ENCODE measurements at places on chromosomes 2 and 18.
A peak's percentile ranks its signal among the peaks of the same experiment; 100 is the strongest.

DNA sequence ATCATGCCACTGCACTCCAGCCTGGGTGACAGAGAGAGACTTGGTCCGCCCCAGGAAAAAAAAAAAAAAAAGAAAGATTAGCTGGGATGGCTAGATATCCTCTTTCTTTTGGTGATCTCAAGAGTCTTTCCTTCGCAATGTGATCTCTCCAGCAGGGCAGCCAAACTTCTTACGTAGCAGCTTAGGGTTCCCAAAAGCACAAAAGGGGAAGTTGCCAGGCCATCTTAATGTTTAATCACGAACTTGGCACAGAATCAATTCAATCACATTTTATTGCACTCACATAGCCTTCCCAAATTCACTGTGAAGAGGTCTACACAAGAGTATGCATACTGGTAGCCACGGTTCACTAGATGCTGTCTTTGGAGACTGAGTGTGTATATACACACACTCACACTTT is 53.1 kb downstream of the VIL1 start:
- no peak for DNase-seq

DNA sequence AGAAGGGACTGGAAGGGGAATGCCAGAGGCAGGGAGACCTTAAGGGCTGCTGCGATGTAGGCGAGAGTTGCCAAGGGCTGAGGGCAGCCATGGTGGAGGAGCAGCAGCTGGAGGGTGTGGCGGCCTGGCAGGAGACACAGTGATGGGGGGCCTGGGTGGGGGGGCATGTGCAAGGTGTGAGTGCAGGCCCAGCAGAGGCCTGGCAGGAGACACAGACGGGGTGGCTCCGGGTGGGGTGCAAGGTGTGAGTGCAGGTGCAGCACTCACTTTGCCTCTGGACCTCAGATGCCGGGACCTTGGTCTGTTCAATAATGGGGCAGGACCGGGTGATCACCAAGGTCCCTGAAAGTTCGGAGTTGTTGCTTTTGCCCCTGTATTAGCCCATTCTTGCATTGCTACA is 76.2 kb upstream of the ODC1 start:
- no peak for DNase-seq

GRCh38 chr2:234488913-234489451 is 7.9 kb downstream of the ARL4C start:
- DNase-seq: peak; percentile 79

DNA sequence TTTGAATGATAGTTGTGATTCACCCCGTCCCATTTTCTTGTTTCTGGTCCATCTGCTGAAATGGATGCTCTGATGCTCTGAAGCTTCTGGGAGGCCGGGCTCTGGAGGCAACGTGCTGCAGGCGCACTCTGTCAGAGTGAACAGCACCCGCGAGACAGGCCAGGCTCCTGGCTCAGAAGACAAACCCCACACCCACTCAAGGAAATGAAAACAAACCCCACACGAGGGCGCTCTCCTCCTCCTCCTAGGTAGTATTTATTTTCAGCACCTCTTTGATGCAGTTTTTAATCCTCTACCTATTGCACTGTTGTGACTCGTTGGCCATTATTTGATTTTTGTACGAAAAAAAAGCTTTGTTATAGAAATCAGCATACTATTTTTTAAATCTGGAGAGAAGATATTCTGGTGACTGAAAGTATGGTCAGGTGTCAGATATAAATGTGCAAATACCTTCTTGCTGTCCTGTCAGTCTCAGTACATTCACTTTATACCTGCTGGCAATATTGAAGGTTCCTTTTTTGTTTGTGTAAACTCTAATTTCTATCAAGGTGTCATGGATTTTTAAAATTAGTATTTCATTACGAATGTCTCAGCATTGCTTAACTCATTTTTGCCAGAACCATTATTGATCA is 10.3 kb upstream of the CHST10 start:
- DNase-seq: peak; percentile 48

- DNase-seq: no peak
These were observed 12.9 kb downstream of the ARID5A start for GRCh38 chr2:96549466-96549785.

GRCh38 chr2:209253544-209253943 is 170.3 kb upstream of the MAP2 start:
- no peak for DNase-seq

- no peak for DNase-seq
These were observed 78.0 kb upstream of the TANC1 start for GRCh38 chr2:158890296-158890905.

- no peak for DNase-seq
These were observed 476.7 kb upstream of the RAB6C start for GRCh38 chr2:129502781-129503180.

GRCh38 chr2:99911736-99912135 is 230.7 kb downstream of the AFF3 start:
- DNase-seq: no peak

GRCh38 chr2:46435796-46436360 is 43.5 kb upstream of the TMEM247 start:
- DNase-seq: no peak

DNA sequence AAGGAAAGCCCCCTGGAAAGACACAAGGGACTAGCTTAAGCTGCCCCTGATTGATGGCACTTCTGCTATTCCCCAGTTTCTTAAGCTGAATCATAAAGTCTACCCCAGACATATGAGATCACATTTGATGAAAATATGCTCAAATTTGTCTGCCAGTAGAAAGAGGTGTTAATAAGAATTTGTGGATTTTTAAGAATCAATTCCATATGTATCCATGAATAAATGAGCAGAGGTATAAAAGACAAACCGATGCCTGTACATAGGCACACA is 119.9 kb downstream of the CCBE1 start:
- DNase-seq: no peak

DNA sequence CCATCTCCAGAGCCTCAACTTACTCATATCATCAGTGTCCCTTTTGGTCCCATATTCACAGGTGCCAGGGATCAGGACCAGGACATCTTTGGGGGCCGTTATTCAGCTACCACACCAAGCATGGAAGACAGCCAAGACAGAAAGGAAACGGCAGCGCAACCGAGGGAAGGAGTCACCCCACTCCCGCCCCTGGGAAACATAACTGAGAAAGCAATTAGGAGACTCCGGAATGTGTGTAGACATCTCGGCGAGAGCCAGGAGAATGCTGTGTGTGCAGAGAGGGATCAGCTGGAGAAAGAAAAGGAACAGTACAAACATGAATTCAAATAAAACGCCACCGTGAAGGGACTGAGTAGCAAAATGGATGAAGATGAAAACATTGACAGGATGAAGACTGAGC is 13.4 kb upstream of the BOK start:
- no peak for DNase-seq

GRCh38 chr2:172087780-172088244 is 2.5 kb downstream of the DLX1 start:
- no peak for DNase-seq

DNA sequence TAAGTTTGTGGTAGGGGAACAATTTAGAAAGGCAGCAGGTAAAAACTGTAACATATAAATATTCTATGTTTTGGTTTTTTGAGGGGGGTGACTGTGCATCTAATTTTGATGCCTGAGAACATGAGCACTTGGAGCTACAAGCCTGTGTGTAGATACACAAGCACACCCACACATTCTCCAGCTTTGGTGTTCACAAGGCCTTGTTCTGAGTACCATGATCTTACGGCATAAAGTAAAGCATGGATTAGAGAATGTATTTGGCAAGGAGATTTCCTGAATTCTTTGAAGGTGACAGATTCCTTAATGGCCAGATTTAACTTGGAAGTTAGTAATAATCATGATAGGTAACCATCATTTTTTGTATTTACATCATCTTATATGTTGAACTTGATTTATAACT is 42.7 kb downstream of the MAP3K20 start:
- DNase-seq: no peak

DNA sequence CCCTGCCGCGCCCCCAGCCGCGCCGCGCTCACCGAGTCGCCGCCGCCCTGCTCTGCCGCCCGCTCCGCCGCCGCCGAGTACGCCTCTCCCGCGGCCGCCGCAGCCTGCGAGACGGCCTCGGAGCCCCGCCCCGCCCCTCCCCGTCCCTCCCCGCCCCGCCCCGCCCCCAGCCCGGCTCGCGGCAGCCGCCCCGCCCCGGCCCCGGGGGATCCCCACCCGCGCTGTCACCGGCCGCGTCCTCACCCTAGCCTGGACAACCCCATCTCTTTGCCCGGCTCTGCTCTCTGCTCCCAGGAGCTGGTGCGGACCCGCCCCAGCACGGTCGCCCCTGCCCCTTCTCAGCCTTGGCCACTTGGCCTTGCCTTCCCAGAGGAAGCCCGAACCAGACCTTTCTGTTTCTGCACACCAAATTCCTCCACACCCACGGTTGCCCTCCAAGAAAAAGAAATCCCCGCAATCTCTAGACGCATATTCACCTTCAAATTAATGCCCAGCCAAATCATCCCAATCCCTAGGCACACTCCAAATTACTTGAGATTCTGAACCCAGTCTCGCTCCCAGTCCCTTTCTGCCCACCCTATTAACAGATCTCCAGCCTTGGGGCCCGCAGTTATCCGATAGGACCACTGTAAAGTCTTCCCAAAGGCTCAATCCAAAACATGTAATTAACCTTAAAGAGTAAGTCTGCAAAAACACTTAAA is at the start of gene CYRIA:
TSS of gene CYRIA (minus strand) at position 87 of the 701 bp plus-strand sequence. CDS start 77,715 bp downstream, outside the sequence.
- DNase-seq: peak; percentile 56

- DNase-seq: no peak
These were observed 39.1 kb downstream of the PGAP1 start for GRCh38 chr2:196887431-196887830.

DNA sequence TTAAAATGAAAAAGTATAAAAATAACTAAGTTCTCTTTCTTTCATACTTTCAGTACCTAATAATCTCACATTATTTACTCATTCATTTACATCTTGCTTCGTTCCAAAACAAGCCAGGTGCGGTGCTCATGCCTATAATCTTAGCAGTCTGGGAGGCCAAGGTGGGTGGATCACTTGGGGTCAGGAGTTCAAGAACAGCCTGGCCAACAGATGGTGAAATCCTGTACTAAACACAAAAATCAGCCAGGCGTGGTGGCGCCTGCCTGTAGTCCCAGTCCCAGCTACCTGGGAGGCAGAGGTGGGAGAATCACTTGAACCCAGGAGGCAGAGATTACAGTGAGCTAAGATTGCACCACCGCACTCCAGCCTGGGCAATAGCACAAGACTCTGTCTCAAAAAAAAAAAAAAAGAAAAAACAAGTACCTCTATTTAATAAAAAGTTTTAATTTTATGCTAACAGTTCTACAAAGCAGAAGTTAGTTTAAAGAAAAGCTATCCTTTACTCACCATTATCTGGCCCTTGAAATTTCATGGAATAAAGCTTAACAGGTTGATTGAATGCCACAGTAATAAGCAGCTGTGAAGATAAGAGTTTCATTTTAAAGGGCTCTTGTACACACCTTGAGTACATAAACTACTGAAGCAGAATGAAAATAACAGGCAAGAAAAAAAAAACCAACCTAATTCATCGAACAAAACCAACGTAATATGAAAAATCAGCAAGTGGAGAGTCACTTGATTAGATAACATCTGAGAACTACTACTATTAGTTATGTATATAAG is 22.5 kb downstream of the TXNL1 start:
- DNase-seq: no peak

DNA sequence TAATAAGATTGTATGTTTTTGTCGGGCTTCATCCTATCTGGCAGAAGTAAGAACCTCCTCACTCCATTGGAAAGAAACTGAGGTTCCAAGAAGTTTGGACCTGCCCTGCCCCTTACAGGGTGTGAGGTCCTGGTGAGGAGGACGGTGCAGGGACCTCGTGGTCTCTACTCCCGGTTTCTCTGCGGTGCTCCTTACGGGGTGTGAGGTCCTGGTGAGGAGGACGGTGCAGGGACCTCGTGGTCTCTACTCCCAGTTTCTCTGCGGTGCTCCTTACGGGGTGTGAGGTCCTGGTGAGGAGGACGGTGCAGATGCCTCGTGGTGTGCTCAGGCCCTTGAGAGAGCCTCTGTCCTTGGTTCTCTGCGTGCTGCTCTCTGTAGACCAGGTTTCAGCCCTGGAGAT is 5.2 kb downstream of the CTDP1 start:
- no peak for DNase-seq

- DNase-seq: no peak
These were observed 40.5 kb downstream of the CNTNAP5 start for GRCh38 chr2:124065636-124066035.

GRCh38 chr2:122203523-122203922 is 448.1 kb downstream of the TSN start:
- DNase-seq: no peak

DNA sequence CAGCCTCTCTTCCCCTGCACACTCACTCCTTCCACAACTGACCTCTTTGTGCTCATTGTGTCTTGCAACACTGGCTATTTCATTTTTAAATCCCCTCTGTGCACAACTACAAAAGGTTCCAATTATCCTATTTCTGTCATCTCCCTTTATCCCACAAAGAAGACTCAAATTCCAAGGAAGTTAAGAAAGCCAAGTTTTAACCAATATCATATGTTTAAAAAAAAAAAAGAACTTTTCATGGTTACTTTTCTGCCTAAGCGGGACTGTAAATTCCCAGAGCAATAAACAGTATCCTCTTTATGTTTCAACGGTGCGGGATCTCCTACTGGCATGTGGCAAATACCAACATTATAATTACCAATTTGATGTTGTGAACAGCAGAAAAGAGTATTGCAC is 83.8 kb downstream of the DOCK10 start:
- DNase-seq: no peak

DNA sequence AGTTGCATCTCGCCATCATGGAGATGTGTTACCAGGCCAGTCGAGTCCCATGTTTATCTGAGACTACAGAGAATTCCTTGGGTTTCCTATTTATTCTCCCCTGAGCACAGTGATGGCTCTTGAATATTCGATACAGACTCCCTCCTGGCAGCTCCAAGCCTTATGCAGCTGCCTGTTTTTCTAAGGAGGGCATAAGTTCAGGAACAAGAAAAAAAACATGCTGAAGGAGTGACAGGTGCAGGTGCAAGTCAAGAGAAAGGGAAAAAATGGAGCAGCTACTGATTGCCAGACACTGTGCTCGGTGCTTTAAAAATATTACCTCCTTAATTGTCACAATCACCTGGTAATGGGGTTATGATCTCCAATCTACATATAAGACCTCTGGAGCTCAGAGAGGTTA is 177.2 kb upstream of the DPP10 start:
- DNase-seq: no peak

All from activated naive CD8-positive, alpha-beta T cell treated with anti-CD3 and anti-CD28 coated beads for 36 hours (primary cell).